ENCODE measurements at places on chromosomes 2 and 18.

- no peak for DNase-seq
These were observed 14.2 kb upstream of the WIPF1 start for GRCh38 chr2:174611854-174612253.

- DNase-seq = no peak
These were observed 22.6 kb upstream of the PLEK start for GRCh38 chr2:68342470-68342869.

GRCh38 chr2:220913384-220913783 is 658.7 kb downstream of the EPHA4 start:
- DNase-seq = no peak

- DNase-seq = no peak
These were observed 79.5 kb downstream of the ARMC9 start for GRCh38 chr2:231277962-231278361.

DNA sequence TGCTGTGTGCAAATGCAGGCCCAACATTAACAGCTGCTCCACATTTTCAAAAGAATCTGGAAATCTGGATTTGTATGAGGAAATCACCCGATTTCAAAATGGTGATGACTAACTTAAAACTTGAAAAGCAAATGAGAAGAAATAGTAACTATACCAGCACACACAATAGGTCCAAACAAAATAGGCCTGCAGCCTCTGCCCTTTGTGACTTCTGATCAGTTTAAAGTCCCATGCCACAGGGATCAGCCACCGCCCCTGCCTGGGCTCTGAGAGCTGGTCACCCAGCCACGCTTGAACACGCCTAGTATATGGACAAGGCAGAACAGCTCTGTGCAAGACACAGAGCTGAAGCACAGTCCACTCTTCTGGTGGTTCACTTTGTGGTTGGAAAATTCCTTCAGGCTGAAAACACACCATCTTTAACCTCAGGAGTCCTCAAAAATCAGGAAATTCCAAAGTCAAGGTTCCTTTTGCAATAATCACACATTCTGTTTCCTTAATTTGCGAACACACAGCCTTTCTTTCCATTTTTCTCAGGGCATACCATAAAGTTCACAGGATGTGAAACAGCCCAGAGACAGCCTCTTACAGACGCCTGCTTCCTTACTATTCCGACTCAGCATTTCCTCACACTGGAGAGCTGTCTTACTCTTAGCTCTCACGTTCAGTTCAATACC is 150.1 kb upstream of the RIOK3 start:
- DNase-seq = no peak

GRCh38 chr2:68041704-68042245 is 21.0 kb downstream of the C1D start:
- no peak for DNase-seq

DNA sequence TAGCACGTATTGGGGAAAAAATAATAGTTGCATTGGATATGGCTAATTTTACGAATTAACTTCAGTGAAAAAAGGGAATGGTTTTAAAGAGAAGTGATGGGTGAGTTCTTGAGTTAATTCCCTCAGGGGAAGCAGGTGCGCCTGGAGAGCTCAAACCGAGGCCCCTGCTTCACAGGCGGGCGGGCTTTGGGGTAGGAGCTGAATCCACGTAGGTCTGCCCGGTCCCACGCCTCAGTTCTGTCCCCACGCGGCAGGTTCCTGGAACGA is 44.1 kb downstream of the GORASP2 start:
- DNase-seq = no peak

GRCh38 chr2:170685591-170685990 is 29.5 kb upstream of the SP5 start:
- DNase-seq = no peak

- DNase-seq = no peak
These were observed 32.2 kb downstream of the KIF1A start for GRCh38 chr2:240787521-240788472.

DNA sequence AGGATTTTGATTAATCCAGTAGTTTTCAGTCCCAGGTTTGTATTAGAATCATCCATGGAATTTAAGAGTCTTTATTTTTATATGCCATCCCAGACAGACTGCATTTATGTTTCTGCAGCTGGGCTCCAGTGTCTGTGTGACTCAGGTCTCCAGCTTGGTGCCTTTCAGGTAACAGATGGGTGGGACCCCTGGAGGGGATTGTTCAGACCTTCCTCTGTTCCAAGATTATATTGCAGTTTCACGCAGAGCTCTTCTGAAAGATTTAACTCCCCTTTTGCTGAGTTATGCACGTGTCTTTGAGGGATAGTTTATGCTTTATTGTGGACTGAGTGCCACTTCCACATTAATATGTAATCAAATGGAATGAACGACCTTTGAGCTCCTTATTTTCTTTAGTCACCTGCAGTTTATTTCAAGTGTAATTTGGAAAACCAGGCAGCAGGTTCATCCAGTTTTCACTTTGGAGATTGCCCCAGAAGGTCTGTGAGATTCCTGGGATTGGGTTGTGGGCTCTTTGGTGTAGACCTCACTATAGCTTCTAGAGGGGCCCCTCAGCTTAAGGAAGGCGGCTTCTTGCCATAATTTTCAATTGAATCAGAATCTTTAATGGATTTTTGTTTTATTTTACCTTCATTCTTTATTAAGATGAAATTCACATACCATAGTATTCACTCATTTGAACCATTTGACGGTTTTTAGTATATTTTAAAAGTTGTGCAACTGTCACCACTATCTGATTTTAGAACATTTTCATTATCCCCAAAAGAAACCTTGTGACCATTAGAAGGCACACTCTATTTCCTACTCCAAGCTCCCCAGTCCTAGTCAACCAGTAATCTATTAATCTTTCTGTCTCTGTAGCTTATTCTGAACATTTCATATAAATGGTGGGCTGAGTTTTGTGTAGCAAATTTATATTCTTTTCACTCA is 135.0 kb downstream of the WDSUB1 start:
- no peak for DNase-seq

GRCh38 chr2:8505311-8505920 is 176.4 kb upstream of the ID2 start:
- no peak for DNase-seq

DNA sequence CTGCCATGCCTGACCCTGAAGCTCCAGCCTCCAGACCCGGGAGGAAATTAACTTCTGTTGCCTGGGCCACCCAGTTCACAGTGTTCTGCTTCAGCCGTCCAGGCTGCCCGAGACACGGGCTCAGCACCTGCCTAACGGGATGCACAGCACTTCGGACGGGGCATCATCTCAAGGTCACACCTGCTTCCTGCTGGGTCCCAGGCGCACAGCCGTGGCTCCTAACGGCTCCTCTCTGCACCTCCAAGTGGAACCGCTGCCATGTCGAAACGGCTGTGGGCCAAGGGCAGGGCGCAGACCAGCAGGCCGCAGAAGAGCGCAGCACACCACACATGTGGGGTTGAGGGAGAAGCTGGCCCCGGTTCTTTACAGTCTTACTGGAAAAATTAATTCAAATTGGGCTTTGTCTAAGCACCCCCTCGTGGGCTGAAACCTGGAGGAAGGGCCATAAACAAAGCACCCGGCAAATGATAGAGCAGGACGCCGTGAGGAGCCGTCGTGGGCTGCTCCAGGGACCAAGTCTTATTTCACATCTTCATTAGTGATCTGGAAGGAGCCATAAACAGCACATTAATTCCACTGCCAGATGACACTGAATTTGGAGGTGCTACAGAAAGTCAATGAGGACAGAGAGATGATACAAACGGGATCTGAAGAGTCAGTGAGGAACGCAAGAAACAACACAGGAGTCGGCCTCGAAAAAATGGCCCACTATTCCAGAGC is 59.6 kb downstream of the EIPR1 start:
- no peak for DNase-seq

DNA sequence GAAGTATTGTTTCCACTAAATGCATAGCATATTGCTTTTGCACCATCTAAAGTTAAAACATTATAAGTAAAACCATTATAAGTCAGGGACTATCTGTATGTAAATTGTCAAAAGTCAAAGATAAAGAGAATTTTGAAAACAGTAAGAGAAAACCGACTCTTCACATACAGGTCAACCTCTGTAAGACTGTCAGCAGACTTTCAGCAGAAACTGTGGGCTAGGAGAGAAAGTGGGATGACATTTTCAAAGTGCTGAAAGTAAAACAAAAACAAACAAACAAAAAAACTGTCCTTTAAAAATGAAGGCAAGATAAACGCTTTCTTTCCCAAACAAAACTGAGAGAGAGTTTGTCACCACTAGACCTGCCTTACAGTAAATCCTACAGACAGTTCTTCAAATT is 122.9 kb upstream of the ID2 start:
- DNase-seq = no peak

- no peak for DNase-seq
These were observed at the start of gene FHOD3 for GRCh38 chr18:36297417-36298125. TSS of gene FHOD3 (plus strand) at chr18:36297713. CDS start at chr18:36297836, 123 bp downstream.

DNA sequence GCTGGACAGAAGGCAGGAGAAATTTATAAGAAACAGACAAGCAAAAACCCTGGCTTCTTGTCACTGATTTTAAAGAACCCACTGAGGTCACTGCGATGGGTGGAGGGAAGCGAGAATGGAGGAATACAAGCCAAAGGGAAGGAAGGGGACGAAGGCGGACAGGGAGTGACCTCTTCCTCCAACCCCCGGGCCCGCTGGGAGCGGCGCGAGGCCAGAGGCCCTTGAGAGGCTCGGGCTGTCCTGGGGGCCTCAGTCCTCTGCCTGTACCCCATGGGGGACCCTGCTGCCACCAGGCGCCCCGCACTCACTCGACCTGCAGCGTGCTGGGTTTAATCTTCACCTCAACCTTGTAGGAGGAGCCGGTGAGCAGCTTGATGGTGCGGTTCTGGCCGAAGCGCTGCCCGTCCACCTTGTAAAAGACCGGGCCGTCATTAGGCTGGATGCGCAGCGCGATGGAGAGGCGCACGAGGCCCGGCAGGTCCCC is 793 bp downstream of the CNRIP1 start:
- DNase-seq = no peak

DNA sequence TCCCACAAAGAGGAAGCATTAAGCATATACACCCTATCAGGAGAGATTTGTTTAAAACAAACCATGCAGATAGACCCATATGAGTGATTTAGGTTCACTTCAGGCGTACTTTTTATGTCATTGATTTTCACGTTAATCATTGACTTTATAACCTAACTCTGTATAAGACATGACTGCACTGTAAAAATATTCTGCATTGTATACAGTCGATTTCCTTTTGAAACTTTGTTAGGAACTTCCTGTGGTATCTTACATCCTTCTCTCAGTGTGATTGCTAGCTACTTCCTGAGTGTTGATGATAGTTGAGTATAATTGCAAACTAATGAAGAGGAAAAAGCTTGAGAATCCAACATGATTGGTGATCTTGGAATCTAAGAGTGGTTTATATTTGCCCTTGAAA is 69.4 kb downstream of the XIRP2 start:
- DNase-seq = no peak

DNA sequence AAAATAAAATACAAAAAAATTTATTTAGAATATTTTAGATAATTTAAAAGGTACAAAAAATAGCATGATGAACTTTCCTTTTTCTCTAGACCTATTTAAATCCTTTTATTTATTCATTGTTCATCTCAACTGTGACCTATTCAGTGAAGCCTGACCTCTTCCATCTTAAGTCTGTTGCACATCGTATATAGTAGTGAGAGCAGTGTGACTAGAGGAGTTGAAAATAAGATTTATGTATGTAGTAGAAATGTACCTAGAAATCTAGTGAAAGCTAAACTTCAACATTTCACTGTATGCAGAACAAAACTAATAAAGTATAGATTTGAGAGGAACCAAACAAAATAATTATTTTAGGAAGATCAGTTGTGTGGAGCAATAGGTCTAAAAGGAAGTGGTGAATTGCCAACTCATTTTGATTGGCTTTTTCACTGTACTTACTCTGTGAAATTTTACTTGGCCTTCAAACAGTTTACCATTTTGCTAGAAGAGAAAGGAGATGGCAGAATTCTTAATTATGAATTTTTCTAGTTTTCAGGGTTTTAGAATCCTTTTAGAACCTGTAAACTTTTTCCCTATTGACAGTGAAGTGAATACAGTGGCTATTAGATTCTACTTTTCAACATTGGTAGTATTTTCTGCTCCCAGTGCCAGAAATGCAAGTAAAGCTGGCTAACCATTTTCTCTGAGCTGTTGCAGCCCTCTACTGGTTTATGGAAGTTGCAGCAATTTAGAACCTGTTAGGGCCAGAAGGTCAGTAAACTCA is 11.0 kb downstream of the ANKRD12 start:
- no peak for DNase-seq

- DNase-seq = no peak
These were observed 134.0 kb downstream of the SEPTIN10 start for GRCh38 chr2:109479804-109480203.

- DNase-seq = no peak
These were observed 220.3 kb downstream of the ANAPC1 start for GRCh38 chr2:111663471-111664274.

DNA sequence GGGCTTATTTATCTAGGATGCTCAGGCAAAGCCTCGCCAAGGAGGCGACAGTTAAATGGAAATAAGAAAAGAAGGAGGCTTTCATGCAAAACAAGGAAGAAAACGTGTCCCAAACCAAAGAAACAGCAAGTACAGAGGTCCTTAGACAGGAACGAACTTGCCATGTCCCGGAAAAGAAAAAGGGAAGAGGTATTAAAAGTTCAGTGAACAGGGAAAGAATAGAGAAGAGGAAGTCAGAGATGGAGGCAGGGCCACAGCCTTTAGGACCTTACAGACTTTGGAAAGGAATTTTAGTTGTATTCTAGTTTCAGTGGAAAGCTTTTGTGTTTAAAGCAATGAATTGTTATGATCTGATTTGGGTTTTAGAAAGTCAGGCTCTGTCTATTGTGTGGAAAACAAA is 22.1 kb downstream of the IKZF2 start:
- DNase-seq = no peak

DNA sequence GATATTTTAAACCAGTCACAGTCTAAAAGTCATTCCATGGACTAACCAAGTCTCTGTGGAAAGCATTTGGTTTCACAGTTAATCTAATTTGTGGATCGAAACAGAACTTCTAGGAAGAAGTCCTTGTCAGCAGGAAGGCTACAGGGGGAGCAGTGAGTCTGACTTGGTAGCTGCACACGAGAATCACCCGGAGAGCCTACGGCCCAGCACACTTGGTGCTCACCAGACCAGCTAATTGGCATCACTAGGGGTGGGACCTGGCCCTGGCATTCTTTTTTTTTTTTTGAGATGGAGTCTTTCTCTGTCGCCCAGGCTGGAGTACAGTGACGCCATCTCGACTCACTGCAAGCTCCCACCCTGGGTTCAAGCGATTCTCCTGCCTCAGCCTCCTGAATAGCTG is 97.7 kb downstream of the ZNF532 start:
- DNase-seq = no peak

GRCh38 chr18:11002796-11003195 is 146.6 kb downstream of the PIEZO2 start:
- DNase-seq = no peak

DNA sequence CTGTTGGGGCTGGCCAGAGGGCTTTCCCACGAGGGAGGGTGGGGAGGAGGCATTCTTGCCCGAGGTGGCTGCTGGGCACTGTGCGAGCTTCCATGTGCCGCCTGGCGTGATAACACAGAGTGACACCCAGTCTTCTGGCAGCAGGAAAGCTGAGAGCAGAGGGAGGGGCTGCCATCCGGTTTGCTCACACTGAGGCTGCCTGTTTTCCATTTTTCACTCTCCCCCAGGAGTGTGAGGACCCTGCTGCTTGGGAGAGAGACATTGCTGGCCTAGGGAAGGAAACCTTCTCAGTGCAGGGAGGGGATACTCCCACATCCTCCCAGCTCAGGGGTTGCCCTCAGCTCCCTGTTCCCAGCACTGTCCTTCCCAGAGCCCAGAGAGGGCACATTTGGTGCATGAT is 73.1 kb downstream of the INHBB start:
- DNase-seq = peak; percentile 37

GRCh38 chr2:101961338-101962191 is 30.2 kb upstream of the IL1R2 start:
- DNase-seq = no peak
